Smooth muscle cell of the pulmonary artery (primary cell): ENCODE measurements at places on chromosomes 11 and 22. TPM values are rescaled to one million over a fixed set of nuclear protein-coding genes. Genes with fewer than 3 reads are reported as not detected.

The PDGFB gene
- 0.33 and 0.40 TPM in 2 replicates for total RNA-seq

The EMID1 gene
- not detected in 2 replicates for total RNA-seq

The TIMP3 gene
- 195 and 249 TPM in 2 replicates for total RNA-seq

The ADAMTS8 gene
- 0.07 and 0.65 TPM in 2 replicates for total RNA-seq

The GGT1 gene
- 0.83 and 1.2 TPM in 2 replicates for total RNA-seq

The NFAM1 gene
- 0.07 TPM in 2 replicates for total RNA-seq

The MMP1 gene
- total RNA-seq = 746 and 915 TPM in 2 replicates

The P2RX6 gene
- 10.2 and 20.8 TPM in 2 replicates for total RNA-seq

The SNX32 gene
- 1.3 and 4.0 TPM in 2 replicates for total RNA-seq

The PKNOX2 gene
- total RNA-seq = 6.2 and 10.4 TPM in 2 replicates

The PLCB3 gene
- 39.9 and 51.0 TPM in 2 replicates for total RNA-seq

The RIN1 gene
- 17.9 and 19.5 TPM in 2 replicates for total RNA-seq

The MUC5AC gene
- not detected in 2 replicates for total RNA-seq

The SCGB1D2 gene
- total RNA-seq = not detected in 2 replicates

The LRRN4CL gene
- total RNA-seq = 3.3 and 4.9 TPM in 2 replicates

The ATP5MG gene
- 26.4 and 37.3 TPM in 2 replicates for total RNA-seq

The CCDC117 gene
- total RNA-seq = 10.1 and 16.6 TPM in 2 replicates

The ACTN3 gene
- total RNA-seq = 0.07 TPM in 1 of 2 replicates, not detected in the other

The CTSF gene
- total RNA-seq = 38.5 and 52.2 TPM in 2 replicates

The SMTNL1 gene
- total RNA-seq = not detected in 2 replicates
